Upper lobe of right lung (tissue), 1 donor: ENCODE measurements at places on chromosomes 12 and 14. TPM values are rescaled to one million over a fixed set of nuclear protein-coding genes. Genes with fewer than 3 reads are reported as not detected.

DNA sequence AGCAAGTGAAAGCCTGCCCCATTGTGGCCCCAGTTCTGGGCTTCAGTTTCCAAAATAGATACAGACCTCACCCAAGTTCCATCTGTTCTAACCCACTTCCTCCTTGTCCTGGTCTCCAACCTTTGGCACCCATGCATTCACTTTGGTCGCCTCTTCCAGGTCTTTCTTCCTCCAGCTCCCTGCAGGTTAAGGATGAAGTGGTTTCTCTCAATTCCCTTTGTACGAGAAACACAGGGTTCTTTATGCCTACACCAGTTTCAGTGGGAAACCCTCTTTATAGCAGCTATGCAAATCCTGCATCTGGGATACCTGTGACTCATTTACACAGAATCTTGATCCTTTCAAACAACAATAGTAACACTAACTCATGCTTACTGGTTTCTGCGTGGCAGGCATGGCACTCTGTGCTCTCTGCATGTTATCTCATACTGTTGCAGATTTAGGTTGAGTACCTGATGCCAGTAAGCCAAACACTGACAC is 110.6 kb upstream of the AMIGO2 start:
- no peak overlapping the region for H3K27ac ChIP-seq
- H3K4me3 ChIP-seq = no peak overlapping the region
- H3K27me3 ChIP-seq = no peaks in the 10 kb centered on the region
- peaks cover 27% of the 10 kb centered on the region for H3K4me1 ChIP-seq
- H3K36me3 ChIP-seq = no peaks in the 10 kb centered on the region
- DNase-seq = no peak

- H3K27ac ChIP-seq = no peak overlapping the region
- H3K4me3 ChIP-seq = no peak overlapping the region
- no peaks in the 10 kb centered on the region for H3K36me3 ChIP-seq
- no peak for DNase-seq
- peaks cover 20% of the 10 kb centered on the region for H3K27me3 ChIP-seq
- H3K4me1 ChIP-seq = no peaks in the 10 kb centered on the region
Measured at GRCh38 chr12:3882896-3883564, 9.8 kb upstream of the PARP11 start.

DNA sequence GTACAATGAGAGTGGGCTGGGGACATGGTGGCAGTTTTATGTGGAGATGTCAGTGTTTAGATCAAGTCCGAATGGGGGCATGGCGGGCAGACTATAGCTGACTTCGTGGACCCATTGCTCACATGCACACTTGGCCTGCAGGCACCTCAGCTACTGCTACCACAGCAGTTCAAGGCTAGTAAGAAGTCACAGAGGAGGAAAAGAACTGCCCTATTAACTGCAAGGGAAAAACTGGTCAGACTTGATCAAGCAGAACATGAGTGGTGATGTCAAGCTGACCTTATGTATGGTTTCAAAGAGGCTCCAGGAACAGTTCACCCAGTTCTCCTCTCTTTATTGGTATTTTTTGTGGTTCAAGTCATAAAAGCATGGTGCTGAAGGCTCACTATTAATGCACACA is 30.2 kb upstream of the FRS2 start:
- no peaks in the 10 kb centered on the region for H3K36me3 ChIP-seq
- H3K4me1 ChIP-seq = peaks cover 5% of the 10 kb centered on the region
- no peak overlapping the region for H3K4me3 ChIP-seq

Gene MYH6
- total RNA-seq = 3.4 TPM

Gene INSM2
- not detected for total RNA-seq

DNA sequence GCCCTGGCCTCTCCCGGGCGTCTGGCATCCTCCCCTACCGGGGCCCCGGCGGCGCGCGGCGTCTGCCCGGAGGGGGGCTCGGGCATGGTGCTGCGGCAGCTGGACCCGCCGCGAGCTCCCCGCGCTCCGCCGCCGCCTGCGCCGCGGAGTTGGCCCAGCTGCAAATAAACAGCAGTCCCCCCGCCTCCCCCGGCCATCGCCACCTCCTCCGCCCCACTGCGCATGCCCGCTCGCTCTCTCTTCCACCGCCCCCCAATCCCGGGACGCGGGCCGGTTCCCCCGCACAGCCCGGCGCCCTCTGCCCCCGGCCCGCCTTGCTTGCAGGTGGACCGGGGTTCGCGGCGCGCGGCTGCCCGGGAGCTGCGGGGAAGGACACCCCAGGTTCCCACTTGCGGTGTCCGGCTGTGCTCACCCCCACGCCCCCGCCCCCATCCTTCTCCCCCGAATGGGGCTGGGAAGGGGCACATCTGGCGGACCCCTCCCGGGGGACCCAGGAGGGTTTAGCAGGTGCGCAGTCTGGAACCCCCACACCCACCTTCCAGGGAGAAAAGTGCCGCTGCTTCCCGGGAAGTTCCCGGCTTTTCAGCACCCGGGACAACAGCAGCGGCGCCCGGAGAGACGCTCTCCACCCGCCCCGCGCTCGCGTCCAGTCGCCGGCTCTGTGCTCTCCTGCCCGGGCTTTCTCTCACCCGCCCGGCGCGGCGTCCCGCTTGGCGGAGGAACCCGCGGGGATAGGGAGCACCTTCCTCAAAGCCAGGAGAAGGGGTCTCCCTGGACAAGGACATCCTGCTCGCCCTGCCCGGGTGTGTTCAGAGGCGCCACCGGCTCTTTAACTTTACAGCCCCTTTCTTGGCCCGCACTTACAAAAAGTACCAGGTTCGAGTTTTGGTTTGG is at the start of gene TMTC1:
Gene TMTC1 (minus strand): TSS at position 170 of the 894 bp plus-strand sequence. CDS start 191 bp downstream, outside the sequence.
- DNase-seq = peak; percentile 76
- H3K36me3 ChIP-seq = no peaks in the 10 kb centered on the region
- peaks cover 4% of the 10 kb centered on the region for H3K27me3 ChIP-seq

Gene CPM
- 165 TPM for total RNA-seq
